Endothelial cell (in vitro differentiated cells): ENCODE measurements at places on chromosomes 3 and 15. TPM values are rescaled to one million over a fixed set of nuclear protein-coding genes. Genes with fewer than 3 reads are reported as not detected.
A peak's percentile ranks its signal among the peaks of the same experiment; 100 is the strongest.

SENP5 gene
- 38.1 TPM for total RNA-seq

SERINC4 gene
- total RNA-seq = not detected

ZNF660 gene
- 15.5 TPM for total RNA-seq

GRCh38 chr15:40273428-40273827, 9.4 kb downstream of the ANKRD63 start:
- no peak for DNase-seq

- peak; percentile 42 for DNase-seq
Measured at GRCh38 chr15:98904544-98904943, 103.0 kb downstream of the PGPEP1L start.

DNA sequence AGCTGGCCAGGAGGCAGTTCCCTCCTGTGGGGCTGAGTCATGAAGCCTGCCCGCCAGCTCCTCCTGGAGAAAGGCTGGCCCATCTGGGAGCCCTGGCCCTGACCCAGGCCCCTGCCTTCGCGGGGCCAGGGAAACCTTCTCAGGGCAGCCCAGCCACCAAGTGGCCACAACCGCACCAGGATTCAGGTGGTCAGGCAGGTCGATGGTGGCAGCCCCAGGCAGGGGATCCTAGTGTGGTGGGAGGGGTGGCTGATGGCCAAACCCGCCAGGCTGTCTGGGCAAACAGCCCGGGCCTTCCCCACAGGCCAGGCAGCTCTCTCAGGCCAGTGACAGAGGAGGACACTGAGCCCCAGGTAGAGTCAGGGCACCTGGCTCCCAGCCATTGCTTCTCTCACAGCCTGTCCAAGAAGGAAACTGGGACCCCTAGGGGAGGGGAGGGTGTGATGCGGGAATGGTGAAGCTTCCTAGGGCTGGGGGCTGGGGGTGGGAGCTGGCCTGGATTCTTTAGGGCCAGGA, 1.2 kb downstream of the TWF2 start:
- DNase-seq = no peak

DNA sequence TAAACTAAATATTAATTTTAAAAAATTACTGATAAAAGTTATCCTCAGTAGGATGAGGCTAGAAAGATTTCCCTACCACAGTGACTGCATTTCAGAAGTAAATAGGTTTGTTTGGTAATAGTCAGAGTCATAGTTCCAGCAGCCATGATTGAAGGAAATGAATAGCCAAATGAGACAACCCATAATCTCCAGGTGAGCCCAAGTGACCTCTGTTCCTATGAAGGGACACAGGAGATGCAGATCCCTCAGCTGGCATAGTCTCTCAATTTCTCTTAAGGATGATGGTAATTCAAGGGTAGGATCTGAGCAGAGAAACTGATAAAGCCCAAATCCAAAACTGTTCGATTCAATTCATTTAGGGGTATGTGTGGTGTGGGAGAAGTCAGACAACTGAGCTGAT, 461.8 kb downstream of the RAP2B start:
- DNase-seq = no peak
